ENCODE measurements at places on chromosomes 16 and 17. TPM values are rescaled to one million over a fixed set of nuclear protein-coding genes. Genes with fewer than 3 reads are reported as not detected.

RNF222 gene
- total RNA-seq = not detected

EFCAB13 gene
- total RNA-seq = 2.8 TPM

ADAM11 gene
- 19.9 TPM for total RNA-seq

DUS1L gene
- 45.7 TPM for total RNA-seq

EFCAB5 gene
- total RNA-seq = not detected

KRTAP9-8 gene
- not detected for total RNA-seq

TEKT5 gene
- total RNA-seq = not detected

RNF151 gene
- not detected for total RNA-seq

KRTAP1-1 gene
- total RNA-seq = not detected

Measured in right atrium auricular region (tissue), 2 donors.